ENCODE measurements at places on chromosomes 4 and X.

DNA sequence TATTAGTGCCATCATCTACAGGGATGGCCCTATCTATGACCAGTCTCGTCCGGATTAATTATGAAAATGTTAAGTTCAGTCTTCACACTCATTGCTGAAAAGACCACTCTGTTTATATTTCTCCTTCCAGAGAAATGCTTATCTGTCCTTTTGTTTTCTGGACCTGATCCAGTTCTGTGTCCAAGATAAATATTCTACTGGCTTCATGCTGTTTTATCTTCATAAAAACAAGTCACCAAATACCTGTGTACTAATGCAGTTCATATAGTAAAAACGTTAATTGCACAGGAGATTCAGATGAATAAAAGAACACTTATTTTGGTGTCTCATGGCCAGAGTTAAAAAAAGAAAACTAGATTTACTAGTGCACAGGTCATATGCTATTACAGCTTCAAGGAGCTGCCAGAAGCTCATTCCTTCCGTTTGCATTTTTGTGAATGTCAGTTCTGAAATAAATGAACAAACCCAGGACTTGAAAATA is 17.3 kb downstream of the FNIP2 start:
- peaks cover 28% of the 10 kb centered on the region for H3K4me1 ChIP-seq
- no peak for DNase-seq
- H3K27ac ChIP-seq: peak overlapping the region; percentile 51
- H3K36me3 ChIP-seq: no peaks in the 10 kb centered on the region
- H3K27me3 ChIP-seq: no peaks in the 10 kb centered on the region
- H3K4me3 ChIP-seq: no peak overlapping the region

GRCh38 chr4:4316150-4316495 is 26.1 kb downstream of the ZBTB49 start:
- H3K4me1 ChIP-seq: no peaks in the 10 kb centered on the region
- no peak for DNase-seq
- no peak overlapping the region for H3K4me3 ChIP-seq
- H3K27ac ChIP-seq: no peak overlapping the region
- peaks cover 88% of the 10 kb centered on the region for H3K36me3 ChIP-seq

DNA sequence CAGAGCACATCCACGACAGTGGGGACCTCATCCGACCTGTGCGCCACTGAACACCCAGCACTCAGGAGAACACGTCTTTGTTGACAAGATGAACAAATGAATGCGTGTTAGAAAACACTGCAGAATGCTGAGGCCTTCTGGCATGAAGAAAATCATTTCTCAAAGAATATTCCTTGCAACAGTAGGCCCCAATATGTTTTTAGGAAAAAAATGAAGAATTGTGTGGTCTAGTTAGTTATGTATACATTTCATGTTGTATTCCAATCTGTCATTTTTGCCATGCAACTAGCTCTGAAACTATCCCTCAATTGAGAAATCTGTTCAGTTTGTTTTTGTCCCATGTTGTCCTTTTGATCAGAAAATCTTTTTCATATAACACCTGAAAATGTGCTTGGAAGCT is 77.4 kb upstream of the MAD2L1 start:
- no peaks in the 10 kb centered on the region for H3K27me3 ChIP-seq
- no peak overlapping the region for H3K4me3 ChIP-seq
- no peaks in the 10 kb centered on the region for H3K4me1 ChIP-seq
- no peak overlapping the region for H3K27ac ChIP-seq
- no peaks in the 10 kb centered on the region for H3K36me3 ChIP-seq
- DNase-seq: no peak

GRCh38 chrX:53795576-53795975 is 109.1 kb upstream of the HUWE1 start:
- H3K4me3 ChIP-seq: no peak overlapping the region
- H3K36me3 ChIP-seq: no peaks in the 10 kb centered on the region
- H3K27ac ChIP-seq: no peak overlapping the region

GRCh38 chr4:145909281-145909715 is 29.3 kb downstream of the ZNF827 start:
- peaks cover 3% of the 10 kb centered on the region for H3K4me1 ChIP-seq
- H3K36me3 ChIP-seq: no peaks in the 10 kb centered on the region
- no peaks in the 10 kb centered on the region for H3K27me3 ChIP-seq
- H3K27ac ChIP-seq: no peak overlapping the region

Data from esophagus squamous epithelium (tissue), 5 donors.